ENCODE measurements at places on chromosomes 3 and 15. TPM values are rescaled to one million over a fixed set of nuclear protein-coding genes. Genes with fewer than 3 reads are reported as not detected.

- DNase-seq, result no peak
These were observed 13.4 kb downstream of the SPICE1 start for GRCh38 chr3:113501597-113501996.

DNA sequence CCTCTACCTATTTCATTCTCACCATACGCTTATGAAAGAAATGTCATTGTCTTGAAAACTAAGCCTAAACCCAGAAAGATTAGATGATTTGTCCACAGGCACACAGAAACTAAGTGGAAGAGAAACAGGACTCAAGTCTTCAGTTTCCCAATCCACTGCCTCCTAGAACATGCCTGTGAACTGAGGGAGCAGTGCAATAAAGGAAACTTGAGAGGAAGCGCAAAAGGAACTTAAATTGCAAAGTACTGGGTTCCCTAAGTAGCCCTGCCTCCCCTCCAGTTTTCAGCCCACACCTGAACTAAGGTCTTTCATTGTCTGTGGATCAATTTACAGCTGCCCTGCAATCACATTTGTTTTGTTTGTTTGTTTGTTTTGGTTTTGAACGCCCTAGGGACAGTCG lies 56.7 kb upstream of the TSEN2 start:
- DNase-seq, result no peak

DNA sequence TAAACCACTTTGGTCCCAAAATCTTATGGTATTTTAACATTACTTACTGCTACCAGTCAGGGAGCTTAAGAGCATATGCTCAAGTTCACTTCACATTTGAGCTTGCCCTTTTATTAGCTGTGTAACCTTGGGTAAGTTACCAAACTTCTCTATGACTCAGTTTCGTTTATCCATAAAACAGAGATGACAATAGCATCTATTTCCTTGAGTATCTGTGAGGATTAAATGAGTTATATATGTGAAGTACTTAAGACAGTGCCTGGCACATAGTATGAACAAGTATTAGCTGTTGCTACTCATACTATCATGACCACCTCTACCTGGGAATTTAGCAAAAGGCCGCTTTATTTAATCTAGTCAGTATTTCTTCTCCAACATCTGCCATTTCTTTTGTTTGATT lies 5.9 kb downstream of the ATOSA start:
- DNase-seq, result no peak

DNA sequence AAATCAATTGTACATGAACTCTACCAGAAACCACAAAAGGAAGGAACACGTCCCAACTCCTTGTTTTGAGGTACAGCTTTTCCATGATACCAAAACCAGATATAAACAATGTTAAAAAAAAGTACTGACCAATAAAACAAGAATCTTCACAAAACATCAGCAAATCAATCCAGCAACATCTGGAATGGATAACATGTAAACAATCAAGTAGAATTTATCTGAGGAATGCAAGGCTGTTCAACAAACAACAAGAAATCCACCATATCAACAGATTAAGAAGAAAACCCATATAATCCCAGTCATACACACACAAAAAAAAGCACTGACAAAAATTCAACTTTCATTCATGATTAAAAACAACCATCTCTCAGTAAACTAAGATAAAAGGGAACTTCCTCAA lies 26.7 kb downstream of the TJP1 start:
- DNase-seq, result no peak

DNA sequence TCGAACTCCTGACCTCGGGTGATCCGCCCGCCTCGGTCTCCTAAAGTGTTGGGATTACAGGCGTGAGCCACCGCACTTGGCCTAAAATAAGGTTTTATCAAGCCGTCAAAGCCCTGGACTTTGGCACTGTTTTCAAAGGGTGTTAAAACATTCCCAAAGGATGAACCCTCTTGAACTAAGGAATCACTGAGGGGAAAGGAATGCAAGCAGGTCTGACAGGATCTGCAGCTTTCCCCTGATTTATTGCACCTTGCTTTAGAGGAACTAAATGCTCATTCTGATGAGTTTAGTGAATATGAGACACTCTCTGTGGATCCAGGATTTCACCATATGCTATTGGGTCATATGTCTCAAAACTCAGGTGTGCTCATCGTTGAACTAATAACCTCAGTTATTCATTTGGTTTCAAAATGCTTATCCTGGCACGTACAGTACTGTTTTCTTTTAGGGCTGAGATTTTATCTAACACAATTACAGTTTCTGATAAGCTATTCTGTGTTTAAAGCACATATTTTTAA lies 63.0 kb upstream of the TSC22D2 start:
- DNase-seq, result peak; percentile 93

DNAH12 gene
- total RNA-seq, result 0.47 TPM

VIPR1 gene
- total RNA-seq, result 0.15 TPM

TRIM42 gene
- total RNA-seq, result not detected

DNA sequence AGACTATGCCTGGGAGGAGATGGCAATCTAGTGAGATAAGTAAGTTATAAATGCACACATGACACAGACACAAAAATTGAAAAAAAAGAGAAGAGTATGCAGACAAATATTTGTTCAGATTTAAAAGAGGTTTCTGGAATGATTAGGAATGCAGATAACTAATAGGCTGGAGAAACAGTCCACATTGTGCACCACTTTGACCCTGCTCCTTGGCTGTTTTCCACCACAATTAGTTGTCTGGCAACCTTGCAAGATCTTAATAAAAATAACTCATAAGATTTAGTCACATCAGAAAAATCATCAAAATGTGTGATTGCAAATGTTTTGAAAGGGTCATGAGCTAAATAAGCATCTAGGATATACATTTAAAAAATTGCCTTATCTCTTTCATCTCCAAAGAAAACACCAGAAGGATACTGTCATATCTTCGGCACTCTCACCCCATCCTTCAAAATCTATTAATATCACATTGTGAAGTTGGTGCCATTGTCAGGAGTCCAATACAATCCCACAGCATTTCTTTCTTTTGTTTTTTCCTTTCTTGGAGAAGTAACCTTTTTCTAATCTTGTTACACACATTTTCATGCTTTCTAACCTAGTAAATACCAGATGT lies 153.7 kb upstream of the KCNMB2 start:
- peak; percentile 96 for DNase-seq

DNA sequence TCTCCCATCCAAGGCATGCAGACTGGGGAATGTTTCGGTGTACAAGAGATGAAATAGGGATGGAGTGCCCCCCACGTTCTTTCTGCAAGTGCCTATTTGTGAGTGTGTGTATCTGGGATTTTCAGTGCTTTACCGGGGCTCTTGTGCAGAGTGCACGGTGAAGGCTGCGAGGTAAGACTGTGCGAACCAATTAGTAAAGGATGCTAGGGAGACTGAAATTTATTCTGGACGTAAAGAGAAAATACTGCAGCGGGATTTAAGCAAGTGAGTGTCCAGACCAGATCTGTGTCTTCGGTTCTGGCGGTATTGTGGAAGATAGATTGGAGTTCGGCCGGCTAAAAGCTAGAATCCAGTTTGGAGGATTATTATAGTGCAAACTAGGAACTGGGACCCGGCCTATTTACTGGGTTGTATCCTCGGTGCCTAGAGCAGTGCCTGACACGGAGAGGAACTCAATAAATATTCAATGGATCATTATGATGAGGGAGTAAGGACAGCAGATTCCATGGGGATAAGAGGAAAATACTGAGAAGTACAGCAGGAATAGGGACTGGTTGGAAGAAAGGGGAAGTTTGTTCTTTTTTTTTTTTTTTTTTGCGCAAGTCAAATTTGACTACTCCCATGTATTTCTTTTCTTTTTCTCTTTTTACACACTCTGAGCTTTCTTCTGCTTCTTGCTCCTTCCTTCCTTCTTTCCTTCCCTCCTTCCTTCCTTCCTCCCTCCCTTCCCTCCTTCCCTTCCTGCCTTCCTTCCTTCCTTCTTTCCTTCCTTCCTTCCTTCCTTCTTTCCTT lies 580 bp upstream of the MAGEF1 start:
- no peak for DNase-seq

DNA sequence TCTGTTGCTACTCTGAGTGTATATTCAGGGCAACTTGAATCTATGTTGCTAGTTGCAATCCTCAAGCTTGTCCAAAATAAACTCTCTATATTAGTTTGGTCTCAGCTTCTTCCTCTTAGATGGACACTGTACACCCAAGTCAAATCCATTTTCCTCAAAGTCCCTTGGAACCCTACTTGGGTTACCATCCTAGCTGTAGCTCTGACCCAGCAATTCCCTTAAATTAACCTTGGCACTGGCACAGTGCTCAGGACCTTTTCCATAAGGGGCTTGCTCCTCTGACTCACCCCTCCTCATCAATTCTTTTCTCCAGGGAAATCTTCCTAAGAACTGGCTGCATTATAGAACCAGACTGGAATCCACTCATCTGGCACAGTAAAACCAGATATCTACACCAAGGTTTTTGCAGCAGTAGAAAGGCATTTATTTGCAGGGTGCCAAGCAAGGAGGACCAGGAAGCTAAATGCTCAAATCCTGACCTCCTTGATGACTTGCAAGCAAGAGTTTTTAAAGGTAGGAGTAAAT lies 44.9 kb upstream of the B3GALNT1 start:
- peak; percentile 33 for DNase-seq

GP5 gene
- total RNA-seq, result not detected

ATOSA gene
- 13.2 TPM for total RNA-seq

CCNDBP1 gene
- total RNA-seq, result 53.6 TPM

AHSG gene
- not detected for total RNA-seq

- DNase-seq, result no peak
These were observed 132.5 kb downstream of the PEAK1 start for GRCh38 chr15:77287385-77287784.

RBPMS2 gene
- 0.91 TPM for total RNA-seq

GRCh38 chr3:56851966-56852884 lies 50.5 kb upstream of the ARHGEF3 start:
- DNase-seq, result peak; percentile 54

GRCh38 chr15:39461536-39462130 lies 119.2 kb upstream of the THBS1 start:
- no peak for DNase-seq

OXTR gene
- total RNA-seq, result 68.4 TPM

DNA sequence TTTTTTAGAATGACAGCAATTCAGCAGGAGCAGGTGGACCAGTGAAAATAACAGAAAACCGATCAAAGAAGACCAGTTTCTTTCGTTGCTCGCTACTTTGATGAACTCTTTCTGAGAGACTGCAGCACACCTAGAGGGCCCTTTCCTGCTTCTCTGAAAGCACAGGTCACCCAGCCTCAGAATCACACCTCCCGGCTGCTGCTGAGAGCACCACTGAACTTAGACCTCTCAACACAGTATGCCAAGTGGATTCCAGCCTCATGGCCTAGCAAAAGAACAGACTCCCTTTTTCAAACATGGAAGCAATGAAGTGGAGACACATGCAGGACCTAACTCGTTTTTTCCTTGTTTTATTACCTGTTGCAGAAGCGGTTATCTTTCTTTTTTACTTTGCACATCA lies 13.9 kb upstream of the APH1B start:
- no peak for DNase-seq

- DNase-seq, result no peak
These were observed 4.3 kb downstream of the SELENOT start for GRCh38 chr3:150607267-150608065.

DNA sequence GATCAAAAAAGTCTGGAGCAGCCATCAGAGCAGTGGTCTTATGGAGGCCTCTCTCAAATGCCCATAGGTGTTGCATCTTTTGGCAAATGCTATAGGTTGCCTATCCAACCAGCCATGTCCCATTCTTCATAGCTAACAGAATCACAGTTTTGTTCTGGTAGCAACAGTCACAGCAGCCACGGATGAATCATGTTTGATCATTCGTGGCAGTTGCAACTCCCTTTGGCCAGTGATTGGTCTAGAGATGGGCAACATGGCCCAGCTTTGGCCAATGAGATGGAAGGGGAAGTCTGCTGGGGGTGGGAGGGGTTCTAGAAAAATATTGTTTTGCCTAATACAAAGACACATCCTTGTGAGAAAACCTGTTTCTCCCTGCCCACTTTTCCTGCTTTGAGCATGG lies 50.3 kb upstream of the PPP2R3A start:
- DNase-seq, result no peak

TLR9 gene
- total RNA-seq, result not detected

DNA sequence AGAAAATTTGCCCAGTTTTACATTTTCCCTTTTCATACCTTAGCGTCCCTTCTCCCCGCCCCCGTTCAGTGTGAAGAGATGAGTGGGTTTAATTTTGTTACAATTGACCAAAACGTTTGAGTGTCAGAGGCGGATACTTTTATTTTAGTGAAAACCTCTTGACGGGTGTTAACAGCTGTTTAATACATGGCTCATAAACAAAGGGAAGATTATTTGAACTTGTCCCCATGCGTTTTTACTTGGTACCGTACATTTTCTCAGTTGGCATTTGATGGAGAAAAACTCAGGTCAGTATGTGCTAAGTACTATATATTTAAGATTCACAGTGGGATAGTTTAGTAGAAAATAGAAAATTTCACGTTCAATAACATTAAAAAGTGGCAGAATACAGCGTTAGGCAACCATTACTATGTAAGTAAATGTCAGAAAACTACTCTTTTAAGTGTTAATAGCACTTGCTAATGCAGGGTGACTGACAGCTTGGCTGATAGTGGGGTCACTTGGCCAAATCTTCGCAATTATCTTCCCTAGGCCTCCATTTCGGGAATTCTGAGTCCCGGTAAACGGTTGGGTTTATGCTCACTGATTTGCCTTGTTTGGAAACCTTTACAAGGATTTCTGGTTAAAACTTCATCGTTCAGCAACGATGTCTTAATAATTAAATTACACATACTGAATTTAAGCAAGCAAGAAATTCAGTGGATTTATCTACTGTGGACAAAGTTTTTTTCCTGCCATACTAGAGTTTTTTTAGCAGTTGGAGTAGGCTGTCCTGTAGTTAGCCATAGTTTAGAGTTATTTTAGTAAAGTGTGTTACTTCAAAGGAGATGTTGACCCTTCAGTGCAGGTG lies 4.8 kb downstream of the CHD2 start:
- no peak for DNase-seq

- DNase-seq, result peak; percentile 84
These were observed 32.9 kb upstream of the MBNL1 start for GRCh38 chr3:152235709-152236298.

GRCh38 chr3:116399701-116400226 lies 45.5 kb downstream of the LSAMP start:
- no peak for DNase-seq

- DNase-seq, result peak; percentile 30
These were observed 97.7 kb downstream of the GAP43 start for GRCh38 chr3:115720983-115721382.

- no peak for DNase-seq
These were observed 43.5 kb downstream of the ITGB5 start for GRCh38 chr3:124843506-124844177.

- DNase-seq, result no peak
These were observed 20.9 kb downstream of the ACAD11 start for GRCh38 chr3:132638706-132639105.

GRCh38 chr15:38398134-38398533 lies 55.8 kb upstream of the FAM98B start:
- peak; percentile 98 for DNase-seq

PLEKHO2 gene
- 8.7 TPM for total RNA-seq

- no peak for DNase-seq
These were observed 6.1 kb upstream of the LRRC15 start for GRCh38 chr3:194375473-194376240.

- DNase-seq, result no peak
These were observed 876 bp downstream of the PLSCR1 start for GRCh38 chr3:146543461-146544001.

SLC28A2 gene
- not detected for total RNA-seq

GRCh38 chr15:78434134-78434533 lies 3.9 kb upstream of the IREB2 start:
- DNase-seq, result no peak
